ENCODE measurements at places on chromosomes 7 and 10.

GRCh38 chr7:2645274-2645868 lies 13.6 kb downstream of the TTYH3 start:
- no peak for DNase-seq

- DNase-seq: no peak
Observed at GRCh38 chr7:91066627-91067026, 197.6 kb upstream of the FZD1 start.

GRCh38 chr7:67380326-67380725 lies 383.7 kb downstream of the TYW1 start:
- no peak for DNase-seq

- DNase-seq: no peak
Observed at GRCh38 chr7:114879554-114879953, 42.3 kb upstream of the MDFIC start.

GRCh38 chr10:101043363-101043707 lies 12.3 kb downstream of the SFXN3 start:
- DNase-seq: no peak

- DNase-seq: no peak
Observed at GRCh38 chr7:128190051-128190647, 50.9 kb upstream of the LEP start.

DNA sequence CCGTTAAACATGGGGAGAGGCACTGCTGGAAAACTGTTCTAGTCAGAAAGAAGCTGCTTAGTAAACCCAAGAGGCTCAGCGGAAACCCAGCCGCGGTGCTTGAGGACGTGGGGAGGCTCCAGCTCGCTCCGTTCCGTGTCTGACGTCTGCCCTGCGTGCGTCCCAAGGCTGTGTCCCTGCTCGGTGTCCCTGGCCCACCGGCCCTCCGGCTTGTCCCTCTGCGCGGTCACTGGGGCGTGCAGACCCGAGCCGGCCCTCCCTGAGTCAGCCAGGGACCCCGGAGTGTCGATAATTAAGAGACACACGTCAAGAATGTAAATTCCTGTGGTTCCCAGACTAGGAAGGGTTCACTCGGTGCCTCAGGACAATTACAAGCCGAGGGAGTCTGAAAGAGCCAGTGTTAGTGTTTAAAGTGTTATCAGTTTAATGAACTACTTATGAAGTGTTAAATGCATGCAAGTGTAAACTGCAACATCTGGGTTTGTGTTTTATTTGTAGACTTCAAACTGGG lies 98.9 kb downstream of the WDR11 start:
- no peak for DNase-seq

DNA sequence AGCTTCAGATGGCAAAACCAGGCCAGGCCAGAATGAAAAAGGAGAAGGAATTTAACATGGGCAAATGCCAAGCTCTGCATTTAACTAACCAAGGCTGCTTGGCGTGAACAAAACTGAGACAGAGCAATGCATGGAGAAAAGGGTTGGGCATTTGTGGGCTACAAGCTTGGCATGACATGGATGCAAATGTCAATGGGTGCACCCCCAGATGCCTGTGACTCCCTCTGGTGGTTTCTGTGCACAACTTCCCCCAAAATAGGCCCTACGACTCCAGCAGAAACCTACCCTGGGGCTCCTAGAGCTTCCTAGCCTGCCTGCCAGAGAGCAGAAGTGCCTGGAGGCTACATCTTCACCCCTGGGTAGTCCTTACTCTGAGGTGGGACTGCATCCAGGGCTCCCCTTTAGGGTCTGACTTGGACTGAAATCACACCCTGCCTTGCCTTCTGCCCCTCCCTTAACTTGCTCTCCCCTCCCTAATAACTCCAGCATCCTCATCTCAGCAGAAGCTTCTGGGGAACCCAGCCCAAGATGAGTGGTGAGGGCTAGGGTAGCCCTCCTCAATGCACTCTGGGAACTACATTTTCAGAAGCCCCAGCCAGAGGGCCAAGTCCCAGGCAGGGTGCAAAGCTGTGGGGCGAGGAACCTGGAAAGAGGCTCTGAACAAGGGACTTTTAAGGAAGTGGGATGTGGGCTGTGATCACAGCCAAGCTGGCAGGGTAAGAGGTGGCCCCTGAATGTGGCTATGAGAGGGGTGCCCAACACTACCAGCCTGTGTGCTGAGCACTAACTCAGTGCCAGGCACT lies 11.3 kb downstream of the GPRIN2 start:
- DNase-seq: no peak

DNA sequence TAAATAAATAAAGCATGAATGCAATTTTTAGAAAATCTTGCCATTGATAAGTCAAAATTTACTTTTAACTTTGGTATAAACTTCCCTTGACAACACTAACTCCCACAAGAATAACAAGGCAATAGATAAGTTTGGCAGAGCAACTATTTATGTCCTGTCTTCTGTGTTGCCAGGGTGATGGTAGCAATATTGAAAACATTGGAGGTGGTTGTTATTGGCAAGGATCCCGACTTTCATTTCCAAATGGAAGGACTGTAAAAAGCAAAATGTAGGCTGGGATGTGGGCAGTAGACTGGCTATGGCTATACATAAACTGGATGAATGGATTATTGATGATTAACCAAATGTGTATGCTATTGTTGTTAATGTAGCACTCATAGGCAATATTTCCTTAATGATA lies 134.9 kb upstream of the CACNA2D1 start:
- no peak for DNase-seq

GRCh38 chr10:3995302-3996210 lies 210.5 kb upstream of the KLF6 start:
- no peak for DNase-seq

- no peak for DNase-seq
Observed at GRCh38 chr7:135858379-135858778, 109.8 kb upstream of the FAM180A start.

- no peak for DNase-seq
Observed at GRCh38 chr10:88271761-88272543, 311.2 kb downstream of the RNLS start.

- no peak for DNase-seq
Observed at GRCh38 chr10:121405549-121405948, 192.7 kb downstream of the FGFR2 start.

DNA sequence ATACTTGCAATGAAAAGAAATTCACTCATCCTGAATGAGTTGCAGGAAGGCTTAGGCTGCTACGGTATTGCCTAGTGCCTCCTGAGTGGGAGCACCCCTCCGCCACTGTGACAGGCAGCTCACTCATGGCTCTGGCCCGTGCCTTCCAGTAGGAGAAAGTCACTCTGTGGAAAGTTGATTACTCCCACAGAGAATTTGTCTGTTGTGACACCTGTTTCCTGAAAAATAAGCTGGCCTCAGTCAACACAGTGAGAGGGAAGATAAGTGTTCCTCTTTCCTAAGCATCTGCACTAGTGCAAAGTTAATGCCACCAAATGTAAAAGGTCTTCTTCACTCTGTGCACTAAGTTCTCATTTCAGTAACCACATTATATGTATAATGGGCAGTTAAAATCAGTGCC lies 158.8 kb upstream of the INHBA start:
- DNase-seq: no peak

DNA sequence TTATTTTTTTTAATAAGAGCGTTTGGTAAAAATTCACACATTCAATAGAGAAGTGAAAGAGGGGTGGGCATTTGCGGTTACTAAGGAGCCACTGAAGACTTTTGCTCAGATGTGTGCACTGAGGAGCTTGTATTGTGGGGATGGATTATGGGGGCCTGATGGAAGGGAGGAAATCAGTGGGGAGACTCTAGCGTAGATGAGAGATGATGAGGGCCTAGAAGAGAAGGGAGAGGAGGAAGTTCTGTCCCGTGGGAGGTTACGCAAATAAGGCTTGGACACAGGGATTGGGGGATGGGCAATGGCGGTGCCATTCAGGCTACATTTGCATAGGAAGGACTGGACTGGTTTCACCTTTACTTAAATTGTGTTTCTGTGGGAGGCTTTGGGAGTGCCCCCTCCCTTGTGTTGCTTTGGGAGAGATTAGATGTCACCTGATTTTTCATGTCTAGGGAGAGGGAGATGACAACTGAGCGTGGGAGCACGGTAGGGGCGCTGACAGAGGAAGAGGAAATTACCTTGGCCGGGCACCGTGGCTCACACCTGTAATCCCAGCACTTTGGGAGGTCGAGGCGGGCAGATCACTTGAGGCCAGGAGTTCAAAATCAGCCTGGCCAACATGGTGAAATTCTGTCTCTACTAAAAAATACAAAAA lies 2.2 kb upstream of the HIP1 start:
- no peak for DNase-seq

Measured in right lung (tissue), 10 donors.